ENCODE measurements at places on chromosomes 2 and 18. TPM values are rescaled to one million over a fixed set of nuclear protein-coding genes. Genes with fewer than 3 reads are reported as not detected.

DNA sequence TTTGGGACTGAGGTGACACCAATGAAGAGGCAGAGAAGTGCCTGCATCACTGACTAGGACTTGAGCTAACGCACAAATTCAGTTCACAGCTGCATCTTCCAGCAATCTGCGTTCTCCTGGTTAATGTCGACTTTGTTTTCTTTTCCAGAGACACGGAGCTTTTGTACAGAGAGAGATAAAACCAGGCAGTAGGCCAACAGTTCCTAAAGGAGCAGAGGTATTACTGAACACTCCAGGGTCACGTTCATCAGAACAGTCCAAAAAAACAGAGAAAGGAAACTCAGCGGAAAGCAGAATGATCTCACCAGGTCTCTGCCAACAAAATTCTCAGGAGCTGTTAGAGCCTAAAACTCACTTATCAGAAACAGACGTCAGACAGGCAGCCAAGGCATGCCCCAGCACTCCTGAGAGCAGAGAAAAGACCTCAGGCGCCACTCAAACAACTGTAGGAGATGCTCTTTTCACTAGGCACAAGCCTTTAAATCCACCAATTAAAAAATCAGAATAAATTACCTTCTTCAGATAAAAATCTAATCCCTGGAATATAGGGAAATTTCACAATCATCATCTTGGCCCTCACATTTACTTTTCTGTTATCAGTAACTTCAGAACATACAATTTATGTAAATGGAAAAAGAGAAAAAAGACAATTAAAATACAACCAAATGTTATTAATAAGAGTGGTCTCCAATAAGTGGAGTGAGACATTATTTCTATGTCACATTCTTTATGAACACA is 95.9 kb upstream of the SPTBN1 start:
- no peak for DNase-seq

DNA sequence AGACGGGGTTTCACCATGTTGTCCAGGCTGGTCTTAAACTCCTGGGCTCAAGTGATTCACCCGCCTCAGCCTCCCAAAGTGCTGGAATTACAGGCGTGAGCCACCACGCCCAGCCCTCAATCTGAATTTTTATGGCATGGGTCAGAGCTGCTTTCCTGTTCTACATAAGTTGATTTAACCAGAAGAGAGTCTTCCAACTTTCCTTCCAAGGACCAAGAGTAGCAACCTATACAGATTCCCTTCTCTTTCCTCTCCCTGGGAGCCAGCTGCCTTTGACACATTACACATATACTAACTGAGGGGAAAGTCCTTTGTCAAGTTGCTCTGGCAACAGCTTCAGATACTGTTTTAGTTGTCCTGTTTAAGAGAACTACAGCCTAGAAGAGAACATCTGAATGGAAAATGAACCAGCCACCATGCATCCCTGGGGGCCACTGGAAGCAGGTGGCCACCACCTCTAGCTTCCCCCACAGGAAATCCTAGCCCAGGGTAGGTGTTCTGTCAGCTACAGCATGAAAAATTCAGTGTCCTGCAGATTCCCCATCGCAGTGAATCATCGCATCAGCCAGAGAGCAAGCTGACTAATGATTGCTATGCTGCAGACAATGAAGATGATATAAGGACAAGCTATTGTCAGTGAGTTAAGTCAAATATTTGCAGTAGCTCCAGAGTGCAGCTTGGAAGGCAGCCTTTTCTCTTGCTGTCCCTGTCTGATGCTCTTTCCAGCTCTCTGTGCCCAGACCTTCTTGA is 62.9 kb downstream of the POMC start:
- no peak for DNase-seq

DNA sequence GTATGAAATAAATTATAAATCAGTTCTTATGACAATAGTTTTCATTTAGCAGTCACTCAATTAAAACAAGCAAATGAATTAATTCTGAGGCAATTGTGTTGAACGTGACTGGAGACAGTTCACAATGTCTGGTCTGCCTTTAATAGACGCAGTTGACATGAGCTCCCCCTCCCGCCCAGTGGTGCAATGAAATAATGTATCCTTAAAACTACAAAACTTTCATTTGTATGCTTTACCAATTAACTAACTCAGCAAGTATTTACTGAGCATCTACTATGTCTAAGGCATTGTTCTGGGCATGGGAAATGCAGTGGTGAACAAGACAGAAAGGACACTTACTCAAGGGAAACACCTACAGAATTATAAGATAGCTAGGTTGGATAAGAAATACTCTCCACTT is 3.5 kb upstream of the DSC2 start:
- no peak for DNase-seq

GRCh38 chr18:33652635-33653034 is 74.6 kb downstream of the ASXL3 start:
- DNase-seq = no peak

DNA sequence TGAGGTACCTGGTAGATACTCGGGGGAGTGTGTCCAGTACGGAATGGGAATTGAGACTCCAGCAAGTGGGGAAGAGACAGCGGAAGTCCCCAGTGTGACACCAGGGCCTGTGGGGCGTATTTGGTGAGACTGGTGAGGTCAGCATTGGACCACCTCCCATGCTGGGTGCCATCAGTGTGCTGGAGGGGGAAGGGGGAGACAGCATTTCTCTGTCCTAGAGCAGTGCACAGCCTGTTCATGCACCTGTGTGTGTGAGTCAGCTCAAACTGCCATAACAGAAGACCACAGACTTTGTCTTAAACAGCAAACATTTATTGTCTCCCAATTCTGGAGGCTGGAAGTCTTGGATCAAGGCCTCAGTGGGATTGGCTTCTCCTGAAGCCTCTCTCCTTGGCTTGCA is 301.8 kb downstream of the GBX2 start:
- DNase-seq = no peak

- no peak for DNase-seq
Measured at GRCh38 chr18:75198036-75198435, 10.9 kb downstream of the PTGR3 start.

DNA sequence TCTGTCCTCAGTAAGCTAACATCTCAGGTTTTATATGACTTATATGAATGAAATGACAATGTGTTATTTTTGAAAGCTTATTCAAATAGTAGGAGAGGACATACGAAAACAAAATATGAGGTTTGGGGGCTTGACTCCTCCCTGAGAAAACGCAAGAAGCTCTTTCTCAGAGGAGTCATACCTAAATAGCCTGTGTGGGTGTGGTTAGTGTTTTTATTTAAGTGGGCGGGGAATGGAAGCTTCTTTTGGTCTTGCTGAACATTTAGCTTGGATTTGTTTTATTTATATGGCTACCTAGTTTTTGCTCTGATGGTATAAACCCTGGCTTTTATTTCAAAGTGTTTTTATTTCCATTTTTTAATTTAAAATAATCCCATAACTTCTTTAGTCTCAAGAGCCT is 72.1 kb upstream of the DSG1 start:
- no peak for DNase-seq

The STRADB gene
- total RNA-seq = 23.4 TPM

- no peak for DNase-seq
Measured at GRCh38 chr18:22560275-22560610, 142.5 kb upstream of the CTAGE1 start.

GRCh38 chr2:171419333-171419732 is 14.5 kb downstream of the METTL8 start:
- DNase-seq = no peak

The PARD6G gene
- not detected for total RNA-seq

- DNase-seq = no peak
Measured at GRCh38 chr2:237305579-237305978, 108.4 kb downstream of the COL6A3 start.

DNA sequence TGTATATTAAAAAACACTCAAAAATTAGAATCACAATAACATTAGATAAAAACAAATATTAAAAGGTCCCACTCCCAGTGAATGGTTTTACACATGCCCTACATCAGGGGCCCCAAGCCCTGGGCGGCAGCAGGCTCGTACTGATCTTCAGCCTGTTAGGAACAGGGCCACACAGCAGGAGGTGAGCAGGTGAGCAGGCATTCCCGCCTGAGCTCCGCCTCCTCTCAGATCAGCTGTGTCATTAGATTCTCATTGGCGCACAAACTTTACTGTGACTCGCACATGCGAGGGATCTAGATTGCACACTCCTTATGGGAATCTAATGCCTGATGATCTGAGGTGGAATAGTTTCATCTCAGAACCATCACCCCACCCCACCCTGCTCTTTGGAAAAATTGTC is 74.2 kb downstream of the MBD2 start:
- no peak for DNase-seq

DNA sequence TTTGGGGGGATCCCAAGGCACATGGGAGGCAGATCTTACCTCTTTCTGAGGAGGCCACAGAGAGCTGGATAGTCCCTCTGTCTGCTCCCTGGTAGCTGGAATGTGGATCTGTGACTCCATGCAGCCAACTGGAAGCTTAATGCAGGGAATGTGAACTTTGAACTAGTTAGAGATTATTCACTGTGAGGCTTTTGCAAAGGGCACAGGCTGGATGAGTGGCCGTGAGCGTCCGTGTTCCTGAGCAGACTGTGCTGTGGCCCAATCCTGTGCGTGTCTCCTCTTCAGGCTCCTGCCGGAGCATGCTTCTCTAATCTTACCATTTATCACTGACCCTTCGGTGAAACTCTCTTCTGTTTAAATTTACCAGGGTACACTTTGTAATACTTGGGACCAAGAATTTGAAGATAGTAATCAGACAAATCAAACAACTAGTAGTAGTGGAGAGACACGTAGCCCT is 187.6 kb downstream of the PTPRM start:
- no peak for DNase-seq

DNA sequence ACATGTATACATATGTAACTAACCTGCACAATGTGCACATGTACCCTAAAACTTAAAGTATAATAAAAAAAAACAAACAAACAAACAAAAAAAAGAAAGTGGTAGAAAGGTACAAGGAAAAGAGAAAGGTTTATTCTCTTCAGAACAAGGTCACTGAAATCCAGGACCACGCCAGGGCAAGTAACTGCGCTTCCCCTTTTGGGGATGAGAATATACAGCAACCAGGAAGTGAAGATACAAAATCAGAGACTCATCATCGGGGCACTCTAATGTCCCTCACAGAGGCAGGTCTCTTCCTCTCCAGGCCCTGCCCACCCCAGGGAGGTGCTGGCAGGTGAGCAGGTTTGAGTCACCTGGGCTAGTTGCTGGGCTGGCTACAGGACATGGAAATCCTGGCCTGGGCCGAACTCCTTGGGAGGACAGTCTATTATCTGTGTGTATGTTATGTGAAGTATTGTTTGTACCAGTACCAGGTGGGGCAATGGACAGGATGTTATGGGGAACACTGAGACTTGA is 100.4 kb upstream of the GPR45 start:
- DNase-seq = no peak

The ARHGEF4 gene
- total RNA-seq = 1.3 TPM

GRCh38 chr2:128288781-128289180 is 29.9 kb downstream of the HS6ST1 start:
- DNase-seq = no peak

- DNase-seq = no peak
Measured at GRCh38 chr2:10597956-10598355, 91.8 kb downstream of the NOL10 start.

GRCh38 chr2:68772109-68772508 is 37.5 kb downstream of the ARHGAP25 start:
- DNase-seq = no peak

The CYP1B1 gene
- total RNA-seq = not detected

- no peak for DNase-seq
Measured at GRCh38 chr2:104746299-104746698, 107.6 kb upstream of the POU3F3 start.

The CPS1 gene
- 0.20 TPM for total RNA-seq

The TGIF1 gene
- total RNA-seq = 40.9 TPM
